ENCODE measurements at places on chromosomes 3 and 15. TPM values are rescaled to one million over a fixed set of nuclear protein-coding genes. Genes with fewer than 3 reads are reported as not detected.

DNA sequence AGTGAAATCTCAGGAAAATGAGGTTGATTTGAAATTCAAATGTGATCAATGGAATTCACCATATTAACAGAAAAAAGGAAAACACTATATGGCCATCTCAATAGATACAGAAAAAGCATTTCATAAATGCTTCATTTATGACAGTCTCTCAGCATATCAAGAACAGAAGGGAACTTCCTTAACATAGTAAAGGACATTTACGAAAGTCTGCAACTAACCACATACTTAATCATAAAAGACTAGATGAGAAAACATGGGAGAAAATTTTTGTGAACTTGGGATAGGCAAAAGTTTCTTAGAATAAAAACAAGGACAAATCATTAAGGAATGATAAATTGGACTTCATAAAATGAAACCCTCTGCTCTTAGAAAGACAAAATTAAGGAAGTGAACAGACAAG lies 24.7 kb upstream of the TIPARP start:
- DNase-seq = no peak

DNA sequence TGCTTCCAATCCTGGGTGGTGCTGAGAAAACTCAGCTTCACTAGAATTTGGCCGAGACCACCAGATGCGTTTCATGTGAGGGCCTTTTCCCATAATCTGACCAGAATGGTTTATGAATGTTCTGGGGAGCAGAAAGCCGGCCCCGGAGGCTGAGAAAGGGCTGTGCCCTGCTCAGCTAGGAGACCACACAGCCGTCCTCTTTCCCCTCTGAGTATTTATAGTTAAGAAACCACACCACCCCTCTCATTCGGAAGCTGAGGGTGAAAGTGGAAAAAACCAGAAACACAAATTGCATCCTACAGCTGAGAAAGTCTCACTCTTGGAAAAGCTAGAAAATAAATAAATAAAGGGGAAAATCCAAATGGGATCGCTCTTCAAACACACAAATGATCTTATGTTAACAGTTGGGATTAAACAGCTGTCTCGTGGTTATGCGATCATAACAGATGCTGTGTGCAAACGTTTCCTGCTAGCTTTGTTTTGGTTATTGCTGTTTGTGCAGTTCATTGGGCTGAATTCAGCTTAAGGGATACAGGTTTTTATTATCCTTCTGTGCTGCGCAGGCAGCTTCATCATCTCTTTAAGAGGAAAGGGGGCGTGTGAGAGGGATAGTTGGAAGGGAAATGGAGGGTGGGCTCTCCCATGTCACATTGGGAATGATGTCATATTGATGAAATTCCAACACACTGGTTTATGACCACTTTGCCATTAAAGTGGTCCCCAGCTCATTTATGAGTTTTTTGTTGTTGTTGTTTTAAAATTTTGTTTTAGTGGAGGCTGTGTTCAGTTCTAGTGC lies 1026.2 kb upstream of the NR2F2 start:
- peak; percentile 88 for DNase-seq

GRCh38 chr3:188869628-188870027 lies 302.1 kb upstream of the TPRG1 start:
- no peak for DNase-seq

DNA sequence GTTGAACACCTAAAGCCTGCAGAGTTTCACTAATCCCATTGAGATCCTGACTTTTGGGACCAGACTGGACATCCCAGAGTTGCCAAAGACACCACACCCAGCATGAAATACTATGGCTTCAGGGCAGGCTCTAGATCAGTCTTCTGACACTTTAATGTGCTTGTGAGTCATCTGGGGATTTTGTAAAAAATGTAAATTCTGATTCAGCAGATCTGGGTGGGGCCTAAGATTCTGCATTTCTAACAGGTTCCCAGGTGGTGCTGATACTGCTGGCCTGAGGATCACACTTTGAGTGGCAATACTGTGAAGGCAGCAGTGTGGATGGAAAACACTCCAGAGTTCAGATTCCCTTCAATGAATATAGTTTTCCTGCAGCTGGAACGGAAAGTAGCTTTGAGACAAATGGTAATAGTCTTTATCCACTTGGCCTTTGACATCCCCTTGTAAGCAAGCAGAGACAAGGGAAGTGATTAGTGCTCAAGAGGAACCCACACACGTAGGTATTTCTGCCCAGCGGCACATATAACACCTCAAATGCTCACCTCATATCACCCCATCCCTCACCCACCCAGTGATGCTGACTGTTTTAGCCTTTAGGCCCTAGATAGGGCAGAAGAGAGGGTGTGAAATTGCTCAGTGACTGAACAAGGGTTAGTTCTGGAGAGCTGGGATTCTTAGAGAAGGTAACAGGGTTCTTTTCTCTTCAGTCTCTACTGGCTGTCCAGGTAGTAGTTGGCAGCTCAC lies 51.5 kb upstream of the GSK3B start:
- DNase-seq = no peak

DNA sequence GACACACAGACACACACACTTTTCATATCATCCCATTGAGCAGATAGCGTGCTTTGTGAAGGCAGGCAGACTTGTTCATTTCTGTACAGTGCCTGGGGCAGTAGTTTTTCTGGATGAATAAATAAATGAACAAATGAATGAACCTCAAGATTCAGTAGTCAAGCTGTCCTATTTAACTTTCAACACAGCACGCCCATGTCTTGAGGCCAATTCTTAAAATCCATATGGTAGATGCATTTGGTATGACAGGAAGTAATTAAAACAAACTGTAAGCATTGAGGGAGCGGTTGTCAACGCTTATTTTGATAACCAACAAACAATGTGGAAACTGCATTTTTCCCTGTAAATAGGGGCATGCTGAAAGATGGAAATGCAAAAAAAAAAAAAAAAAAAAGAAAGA lies 80.0 kb upstream of the BNC1 start:
- no peak for DNase-seq

DNA sequence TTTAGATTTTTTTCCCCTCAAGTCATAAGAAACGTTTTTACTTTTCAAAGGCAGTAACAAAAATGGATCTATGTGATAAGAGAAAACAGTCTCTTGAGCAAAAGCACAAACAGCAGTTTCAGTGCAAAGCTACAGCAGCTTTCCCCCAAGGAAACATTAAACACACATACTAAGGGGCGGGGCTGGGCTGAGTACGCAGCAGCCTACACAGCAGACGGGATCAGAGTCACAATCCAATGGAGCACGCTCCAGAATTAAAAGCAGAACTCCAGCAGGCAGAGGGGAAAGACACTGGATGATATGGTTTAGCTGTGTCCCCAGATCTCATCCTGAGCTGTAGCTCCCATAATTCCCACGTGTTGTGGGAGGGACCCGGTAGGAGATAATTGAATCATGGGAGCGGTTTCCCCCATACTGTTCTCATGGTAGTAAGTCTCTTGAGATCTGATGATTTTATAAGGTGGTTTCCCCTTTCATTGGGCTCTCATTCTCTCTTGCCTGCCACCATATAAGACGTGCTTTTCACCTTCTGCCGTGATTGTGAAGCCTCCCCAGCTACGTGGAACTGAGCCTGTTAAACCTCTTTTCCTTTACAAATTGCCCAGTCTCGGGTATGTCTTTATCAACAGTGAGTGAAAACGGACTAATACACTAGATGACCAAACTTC lies 116.2 kb upstream of the SLCO3A1 start:
- DNase-seq = peak; percentile 37

DNA sequence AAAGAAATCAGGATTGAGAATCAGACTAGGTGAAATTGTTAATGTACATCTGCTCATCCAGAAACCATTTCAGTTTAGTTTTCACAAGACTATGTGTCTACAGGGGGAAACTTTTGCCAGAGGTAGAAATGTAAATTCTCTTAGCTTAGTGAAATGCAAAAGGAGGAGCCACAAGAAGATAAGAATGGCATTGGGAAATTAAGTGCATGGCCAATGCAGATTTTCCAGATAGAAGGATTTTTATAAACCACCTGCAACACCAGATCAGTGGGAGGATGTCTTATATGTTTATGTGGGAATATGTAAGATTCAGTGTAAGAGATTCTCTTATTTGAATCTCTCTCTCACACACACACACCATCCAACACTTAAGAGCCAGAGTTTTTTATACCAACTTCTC lies 67.2 kb downstream of the HMG20A start:
- DNase-seq = no peak

- DNase-seq = peak; percentile 53
Observed at GRCh38 chr15:29822100-29822683, at the start of gene TJP1. TSS of gene TJP1 (minus strand) at chr15:29822468. CDS start at chr15:29822028, 440 bp downstream.

GRCh38 chr15:99925661-99926461 lies 192.6 kb upstream of the LYSMD4 start:
- peak; percentile 62 for DNase-seq

DNA sequence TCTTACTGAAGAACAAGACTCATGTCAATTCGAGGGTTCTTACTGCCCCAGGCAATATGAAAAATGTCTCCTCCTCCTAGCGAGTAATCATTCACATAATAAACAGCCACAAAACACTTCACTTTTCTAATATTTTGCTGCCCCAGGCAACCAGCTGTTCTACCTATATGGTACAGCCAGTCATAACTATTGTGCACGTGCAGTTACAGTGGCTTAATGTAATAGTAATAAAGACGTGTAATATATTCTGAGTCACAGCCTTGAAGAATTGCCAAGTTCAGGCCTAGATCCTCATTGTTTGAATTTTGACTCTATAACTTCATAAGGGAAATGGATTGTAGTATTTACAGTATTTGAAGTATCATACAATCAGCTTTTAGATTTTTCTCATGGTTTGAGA lies 1250.0 kb upstream of the GBE1 start:
- no peak for DNase-seq

DNA sequence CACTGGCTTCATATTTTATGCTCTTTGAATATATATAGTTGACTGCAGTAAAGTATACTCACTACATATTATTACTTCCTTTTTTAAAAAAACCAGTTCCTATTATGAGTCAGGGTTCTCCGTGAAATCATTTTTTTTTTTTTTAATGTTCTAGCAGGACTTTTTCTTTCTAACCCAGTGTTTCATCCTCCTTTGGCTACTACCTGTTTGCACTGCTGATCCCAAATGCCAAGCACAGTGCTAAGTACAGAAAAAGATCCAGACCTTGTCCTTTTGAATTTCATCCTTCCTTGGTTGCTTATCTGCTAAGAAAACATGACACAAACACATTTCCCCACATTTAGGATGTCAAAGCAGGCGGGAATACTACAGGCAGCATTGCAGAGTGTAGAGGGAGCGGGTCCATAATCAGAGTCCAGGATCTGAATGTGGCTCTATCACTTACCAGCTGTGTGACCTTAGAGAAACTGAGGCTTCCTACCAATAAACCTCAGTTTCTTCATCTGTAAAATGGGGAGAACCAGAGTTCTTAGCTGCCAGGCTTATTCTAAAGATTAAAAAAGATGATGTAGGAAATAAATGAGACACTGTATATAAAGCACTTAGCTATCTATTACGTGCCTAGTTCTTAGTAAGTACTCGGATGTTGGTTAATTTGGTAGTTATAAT lies 37.2 kb upstream of the ANPEP start:
- no peak for DNase-seq

COL7A1 gene
- total RNA-seq = 71.4 TPM

DNA sequence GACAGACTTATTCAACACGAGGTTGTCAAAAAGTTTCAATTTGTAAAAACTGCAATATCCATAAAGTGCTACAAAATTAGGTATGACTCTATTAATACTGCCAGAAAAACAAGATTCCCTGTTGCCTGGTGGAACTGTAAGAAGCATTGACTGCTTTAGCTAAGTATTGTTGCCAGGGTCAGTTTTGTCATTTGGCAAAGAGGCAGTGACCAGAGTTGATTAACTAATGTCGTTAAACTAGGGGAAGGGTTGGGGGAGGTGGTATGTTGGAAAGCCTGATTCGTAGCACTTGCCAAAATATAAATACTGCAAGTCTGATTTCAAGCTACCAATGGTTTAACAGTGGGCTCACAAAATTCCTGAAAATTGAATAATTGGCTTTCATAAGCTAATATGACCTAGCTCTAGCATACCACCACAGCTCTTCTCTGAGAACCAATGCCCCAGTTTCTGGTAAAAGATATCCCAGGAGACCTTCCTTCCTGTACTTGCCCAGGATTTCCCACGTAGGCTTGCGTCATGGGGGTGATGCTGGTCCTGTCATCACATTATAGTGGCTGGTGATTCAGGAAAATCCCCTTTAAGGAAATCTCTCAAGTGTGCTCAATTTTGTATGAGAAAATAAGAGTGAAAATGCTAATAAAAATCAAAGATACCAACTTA lies 266.4 kb upstream of the TBC1D5 start:
- no peak for DNase-seq

DNA sequence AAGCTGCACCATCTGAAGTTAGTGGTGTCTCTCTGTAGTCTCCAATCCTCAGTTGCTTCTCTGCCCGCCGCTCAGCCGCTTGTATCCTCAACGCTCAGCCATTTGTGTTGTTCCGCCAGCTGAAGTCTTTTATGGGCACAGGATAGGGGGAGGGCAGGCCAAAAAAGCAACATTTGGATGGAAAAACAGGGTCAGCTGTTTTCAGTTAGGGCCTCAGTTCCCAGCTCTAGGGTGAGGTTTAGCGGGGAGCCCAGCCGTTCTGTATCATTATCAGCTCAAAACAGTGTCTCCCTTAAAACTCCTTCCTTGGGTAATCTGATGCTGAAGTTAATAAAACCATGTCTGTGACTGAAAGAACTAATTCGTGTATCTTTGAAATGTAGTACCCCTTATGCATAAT lies 329.5 kb upstream of the AZI2 start:
- DNase-seq = no peak

TMIE gene
- total RNA-seq = 0.30 TPM

DNA sequence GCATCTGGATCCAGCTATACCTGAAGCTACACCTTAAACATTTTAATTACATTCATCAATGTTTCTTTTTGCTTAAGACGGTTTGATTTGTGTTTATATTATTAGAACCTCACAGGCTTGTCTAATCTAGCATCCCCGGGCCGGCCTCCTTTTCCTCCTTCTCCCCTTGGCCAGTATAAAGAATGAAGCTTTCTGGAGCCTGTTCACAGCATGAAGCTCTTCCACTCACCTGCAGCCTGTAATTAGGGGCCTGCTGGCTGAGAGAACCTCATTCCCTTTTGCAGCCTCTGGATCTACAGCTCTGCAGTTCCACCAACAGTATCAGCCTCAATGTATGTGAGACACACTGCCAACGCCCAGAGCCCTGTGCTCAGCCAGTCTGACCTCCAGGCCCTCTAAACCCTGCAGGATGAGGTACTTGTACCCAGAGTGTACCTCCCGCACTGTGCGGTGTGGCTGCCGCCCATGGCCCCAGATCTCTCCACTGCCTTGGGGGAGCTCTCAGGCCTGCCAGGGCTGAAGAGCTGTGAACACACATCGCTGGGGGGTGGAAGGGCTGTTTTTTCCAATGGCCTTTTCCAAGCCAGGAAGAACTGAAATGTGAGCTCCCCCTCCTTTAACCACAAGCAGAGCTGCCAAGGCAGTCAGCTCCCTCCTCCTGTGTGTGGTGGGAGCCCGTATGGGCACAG lies 114.7 kb upstream of the ALDH1A3 start:
- peak; percentile 34 for DNase-seq

- DNase-seq = no peak
Observed at GRCh38 chr3:129429080-129429451, 630 bp upstream of the EFCAB12 start.
